ENCODE measurements at places on chromosomes 4 and X. TPM values are rescaled to one million over a fixed set of nuclear protein-coding genes. Genes with fewer than 3 reads are reported as not detected.

DNA sequence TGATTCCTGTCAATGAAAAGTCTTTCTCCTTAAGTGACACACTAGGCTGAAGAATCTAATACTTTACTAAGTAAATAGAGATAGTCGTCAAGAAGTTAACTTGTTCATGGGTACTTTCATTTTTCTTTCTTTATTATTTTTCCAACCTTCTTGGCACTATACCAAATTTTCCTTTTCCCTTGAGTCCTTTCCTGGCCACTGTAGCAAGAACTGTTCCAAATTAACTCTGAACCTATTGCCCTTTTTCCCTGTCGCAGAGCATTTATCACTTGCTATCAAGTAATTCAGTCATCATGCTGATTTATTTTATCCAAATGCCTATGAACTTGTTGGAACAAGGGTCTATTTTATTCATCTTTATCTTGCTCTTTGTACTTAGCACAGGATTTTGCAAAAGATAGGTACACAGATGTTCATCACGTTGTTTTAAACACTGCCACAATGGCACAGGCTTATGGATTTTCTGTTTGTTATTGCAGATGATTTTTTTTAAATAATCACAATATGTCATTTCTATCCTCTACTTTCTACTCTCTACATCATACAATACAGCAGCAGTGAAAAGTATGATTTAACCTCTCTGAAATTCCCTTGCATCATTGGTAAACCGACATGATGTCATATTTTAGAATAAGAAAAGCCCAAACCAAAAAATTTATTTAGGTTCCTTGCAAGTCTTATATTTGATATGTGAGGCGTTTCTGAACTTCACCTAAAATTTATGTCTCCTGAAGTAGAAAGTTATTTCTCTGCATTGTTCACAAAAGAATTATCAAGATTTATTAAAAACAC lies 2352.3 kb downstream of the PCDH7 start:
- no peaks in the 10 kb centered on the region for H3K36me3 ChIP-seq
- H3K4me1 ChIP-seq = no peaks in the 10 kb centered on the region
- H3K27me3 ChIP-seq = no peaks in the 10 kb centered on the region
- H3K27ac ChIP-seq = no peak overlapping the region

DNA sequence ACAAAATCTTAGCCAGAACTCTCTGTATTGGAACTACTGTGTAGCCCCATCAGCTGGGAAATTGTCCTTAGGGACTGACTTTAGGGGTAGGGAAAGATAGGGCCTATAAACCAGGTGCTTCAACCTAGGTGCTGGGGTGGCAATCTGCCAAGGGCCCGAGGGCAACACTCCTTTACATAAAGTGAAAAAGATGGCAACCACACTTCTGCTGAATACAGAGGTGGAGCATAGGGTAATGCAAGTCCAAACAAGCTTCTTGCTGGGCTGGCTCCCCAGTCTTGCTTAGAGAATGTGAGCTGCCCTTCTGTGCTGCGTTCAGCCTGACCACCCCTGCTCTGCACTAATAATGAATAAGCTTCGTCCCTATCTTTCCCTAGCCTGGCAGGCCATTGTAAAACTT lies 9.8 kb downstream of the ZBTB33 start:
- no peak overlapping the region for H3K27ac ChIP-seq
- no peaks in the 10 kb centered on the region for H3K27me3 ChIP-seq
- no peaks in the 10 kb centered on the region for H3K36me3 ChIP-seq
- no peak overlapping the region for H3K4me3 ChIP-seq
- DNase-seq = no peak

GRCh38 chr4:150007512-150007911 lies 70.7 kb upstream of the DCLK2 start:
- no peak overlapping the region for H3K27ac ChIP-seq
- H3K4me1 ChIP-seq = no peaks in the 10 kb centered on the region
- no peak for DNase-seq
- H3K27me3 ChIP-seq = no peaks in the 10 kb centered on the region
- H3K4me3 ChIP-seq = no peak overlapping the region

F9 gene
- not detected for total RNA-seq

DNAAF6 gene
- not detected for total RNA-seq
